Epithelial cell of proximal tubule (primary cell): ENCODE measurements at places on chromosomes 7 and 10. TPM values are rescaled to one million over a fixed set of nuclear protein-coding genes. Genes with fewer than 3 reads are reported as not detected.

GRCh38 chr10:128922619-128923196, 544.3 kb upstream of the MGMT start:
- no peak for DNase-seq

DNA sequence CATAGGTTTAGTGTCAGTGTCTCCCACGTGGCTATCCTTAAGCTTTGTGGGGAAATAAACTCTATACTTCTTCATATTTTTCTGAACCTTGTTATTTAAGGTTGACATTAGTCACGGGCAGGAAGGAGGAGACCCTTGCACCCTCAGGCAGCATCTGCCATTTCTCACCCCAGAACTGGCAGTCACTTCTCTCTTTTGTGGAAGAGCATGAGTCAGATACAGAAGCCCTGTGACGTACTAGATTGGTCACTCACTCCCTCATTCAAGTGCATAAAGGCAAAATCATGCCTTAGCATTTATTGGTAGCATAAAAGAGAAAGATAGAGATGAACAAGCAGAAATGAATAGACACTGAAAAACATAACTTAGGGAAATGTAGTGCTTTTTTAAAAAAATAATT, 206.0 kb upstream of the MDFIC start:
- DNase-seq = no peak

GRCh38 chr7:137873524-137873923, 26.8 kb upstream of the DGKI start:
- DNase-seq = no peak

- no peak for DNase-seq
Measured at GRCh38 chr10:96371356-96371755, 12.6 kb upstream of the OPALIN start.

Gene GNG11
- total RNA-seq = 35.2 and 43.6 TPM in 2 replicates

Gene TMEM176A
- total RNA-seq = 12.4 TPM in 1 of 2 replicates, not detected in the other

DNA sequence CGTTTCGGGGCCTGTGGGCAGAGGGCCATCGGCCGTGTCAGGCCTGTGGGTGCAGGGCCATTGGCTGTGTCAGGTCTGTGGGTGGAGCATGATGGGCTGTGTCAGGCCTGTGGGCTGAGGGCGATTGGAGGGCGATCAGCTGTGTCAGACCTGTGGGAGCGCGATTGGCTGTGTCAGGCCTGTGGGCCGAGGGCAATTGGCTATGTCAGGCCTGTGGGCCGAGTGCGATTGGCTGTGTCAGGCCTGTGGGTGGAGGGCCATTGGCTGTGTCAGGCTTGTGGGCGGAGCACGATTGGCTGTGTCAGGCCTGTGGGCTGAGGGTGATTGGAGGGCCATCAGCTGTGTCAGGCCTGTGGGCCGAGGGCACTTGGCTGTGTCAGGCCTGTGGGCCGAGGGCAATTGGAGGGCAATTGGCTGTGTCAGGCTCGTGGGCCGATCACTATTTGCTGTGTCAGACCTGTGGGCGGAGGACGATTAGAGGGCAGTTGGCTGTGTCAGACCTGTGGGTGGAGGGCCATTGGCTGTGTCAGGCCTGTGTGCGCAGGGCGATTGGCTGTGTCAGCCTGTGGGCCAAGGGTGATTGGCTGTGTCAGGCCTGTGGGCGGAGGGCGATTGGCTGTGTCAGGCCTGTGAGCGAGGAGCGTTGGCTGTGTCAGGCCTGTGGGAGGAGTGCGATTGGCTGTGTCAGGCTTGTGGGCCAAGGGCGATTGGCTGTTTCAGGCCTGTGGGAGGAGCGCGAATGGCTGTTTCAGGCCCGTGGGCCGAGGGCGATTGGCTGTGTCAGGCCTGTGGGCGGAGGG, 54.1 kb downstream of the DYNC2I1 start:
- DNase-seq = no peak

Gene DPYSL4
- 1.7 and 3.3 TPM in 2 replicates for total RNA-seq

DNA sequence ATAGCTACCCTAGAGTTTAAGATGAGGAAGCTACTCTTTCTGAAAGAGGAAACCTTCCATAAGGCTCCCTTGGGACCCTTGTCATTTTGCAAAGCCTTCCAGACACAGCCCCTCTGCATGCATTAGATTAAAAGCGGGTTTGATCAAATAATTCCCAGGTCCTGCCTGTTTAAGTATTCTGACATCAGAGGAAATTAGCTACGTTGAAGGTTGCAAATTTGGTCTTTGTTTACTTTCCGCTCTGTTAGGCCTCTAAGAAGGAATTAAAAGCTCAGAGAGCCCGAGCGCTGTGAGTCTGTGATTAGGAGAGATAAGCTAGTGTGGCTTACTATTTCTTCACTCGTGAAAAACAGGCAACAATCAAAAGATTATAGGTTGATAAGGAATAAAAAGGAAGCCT, 1.4 kb upstream of the THSD7A start:
- DNase-seq = no peak

Gene WDFY4
- not detected in 2 replicates for total RNA-seq

DNA sequence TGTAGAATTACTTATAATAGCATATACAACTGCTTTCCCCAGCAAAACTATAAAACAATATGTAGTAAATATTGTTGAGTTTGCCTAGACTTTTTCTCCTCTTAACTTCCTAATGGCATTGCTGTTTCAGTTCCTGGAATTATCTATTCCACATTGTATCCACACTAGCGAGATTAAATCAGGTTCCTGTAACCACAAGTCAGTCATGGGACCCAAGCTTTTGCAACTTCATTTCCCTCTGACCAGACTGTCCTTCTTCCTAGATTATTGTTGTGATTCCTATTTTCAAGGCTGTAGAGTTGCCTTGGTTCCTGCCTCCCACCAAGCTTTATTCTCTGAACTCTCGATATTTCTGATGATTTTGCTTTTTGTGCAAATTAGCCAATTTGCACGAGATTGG, 173.3 kb upstream of the ZNF804B start:
- no peak for DNase-seq

DNA sequence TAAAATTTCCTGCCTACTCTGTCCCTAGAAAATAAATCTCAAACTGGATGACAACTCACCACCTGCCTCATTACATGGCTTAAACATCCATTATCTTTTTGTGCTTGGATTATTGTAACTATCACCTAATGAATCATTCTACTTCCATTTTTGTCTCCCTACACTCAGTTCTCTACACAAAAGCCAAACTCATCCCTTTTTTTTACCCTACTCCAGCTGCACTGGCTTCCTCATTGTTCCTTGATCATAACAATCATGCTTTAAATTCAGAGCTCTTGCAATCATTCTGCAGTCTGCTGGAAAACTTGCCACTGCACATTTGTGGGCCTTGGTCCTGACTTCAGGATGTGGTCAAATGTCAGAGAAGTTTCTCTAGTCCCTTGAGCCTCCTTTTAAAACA, 280.0 kb downstream of the DGKB start:
- no peak for DNase-seq

- no peak for DNase-seq
Measured at GRCh38 chr10:113853578-113854012, 287 bp downstream of the DCLRE1A start.

GRCh38 chr10:123721441-123722049, 55.4 kb downstream of the GPR26 start:
- no peak for DNase-seq

Gene PRF1
- total RNA-seq = not detected in 2 replicates

Gene CAMK2B
- not detected in 2 replicates for total RNA-seq

DNA sequence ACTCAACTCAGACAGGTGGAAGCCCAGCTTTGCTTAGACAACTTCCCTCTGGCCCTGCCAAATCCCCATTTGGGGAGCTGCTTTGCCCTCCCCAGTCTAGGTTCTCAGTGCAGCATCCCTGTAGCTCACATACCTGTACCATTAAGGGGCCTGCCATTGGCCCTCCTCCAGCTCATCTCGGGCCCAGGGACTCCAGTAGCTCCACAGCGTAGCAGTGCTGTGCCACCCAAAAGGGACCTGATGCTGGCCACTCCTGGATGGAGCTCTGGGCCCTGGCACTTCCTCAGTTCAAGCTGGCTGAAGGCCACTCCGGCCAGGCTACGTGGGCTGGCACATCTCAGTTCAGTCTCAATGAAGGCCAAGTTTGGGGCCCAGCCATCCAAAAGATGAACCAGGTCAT, 7.4 kb downstream of the LRIT1 start:
- no peak for DNase-seq
